Large intestine (tissue), 12 donors: ENCODE measurements at places on chromosomes 6 and 20. TPM values are rescaled to one million over a fixed set of nuclear protein-coding genes. Genes with fewer than 3 reads are reported as not detected.

GRCh38 chr6:96836631-96837080 lies 621 bp downstream of the GPR63 start:
- DNase-seq, result peak; percentile 5

DNA sequence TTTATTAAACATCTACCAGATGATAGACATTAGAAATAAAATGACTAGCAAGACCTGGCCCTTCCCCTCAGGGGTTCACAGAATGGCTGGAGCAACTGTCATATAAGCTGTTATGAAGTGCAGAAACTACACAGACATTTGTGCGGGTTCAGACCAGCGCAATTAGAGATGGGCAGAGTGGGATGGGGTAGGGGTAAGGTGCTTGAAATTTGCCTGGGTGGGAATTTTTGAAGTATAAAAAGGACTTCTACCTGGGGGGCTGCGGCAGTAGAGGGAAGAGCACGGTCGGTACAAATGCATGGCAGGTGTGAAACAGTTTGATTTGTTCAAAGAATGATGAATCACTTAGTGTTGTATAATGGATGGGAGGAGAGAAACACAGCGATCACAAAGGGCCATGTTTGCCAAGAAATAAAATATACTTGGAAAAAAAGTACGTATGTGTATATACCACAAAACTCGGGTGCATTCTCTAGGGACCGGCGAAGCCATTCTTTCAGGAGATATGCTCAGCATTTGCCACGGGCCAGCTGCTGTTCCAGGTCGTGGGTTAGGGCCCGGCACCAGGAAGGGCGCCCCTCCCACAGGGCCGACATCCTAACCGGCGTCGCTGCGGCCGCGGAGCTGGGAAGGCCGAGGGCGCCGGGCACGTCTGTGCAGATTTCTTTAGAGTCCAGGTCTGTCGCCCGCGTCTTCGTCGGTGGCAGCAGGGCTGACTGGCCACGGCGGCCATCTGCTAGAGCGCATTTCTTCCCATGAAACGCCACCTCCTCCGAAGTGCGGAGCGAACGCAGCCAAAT lies 809 bp upstream of the NOL7 start:
- no peak for DNase-seq

DNA sequence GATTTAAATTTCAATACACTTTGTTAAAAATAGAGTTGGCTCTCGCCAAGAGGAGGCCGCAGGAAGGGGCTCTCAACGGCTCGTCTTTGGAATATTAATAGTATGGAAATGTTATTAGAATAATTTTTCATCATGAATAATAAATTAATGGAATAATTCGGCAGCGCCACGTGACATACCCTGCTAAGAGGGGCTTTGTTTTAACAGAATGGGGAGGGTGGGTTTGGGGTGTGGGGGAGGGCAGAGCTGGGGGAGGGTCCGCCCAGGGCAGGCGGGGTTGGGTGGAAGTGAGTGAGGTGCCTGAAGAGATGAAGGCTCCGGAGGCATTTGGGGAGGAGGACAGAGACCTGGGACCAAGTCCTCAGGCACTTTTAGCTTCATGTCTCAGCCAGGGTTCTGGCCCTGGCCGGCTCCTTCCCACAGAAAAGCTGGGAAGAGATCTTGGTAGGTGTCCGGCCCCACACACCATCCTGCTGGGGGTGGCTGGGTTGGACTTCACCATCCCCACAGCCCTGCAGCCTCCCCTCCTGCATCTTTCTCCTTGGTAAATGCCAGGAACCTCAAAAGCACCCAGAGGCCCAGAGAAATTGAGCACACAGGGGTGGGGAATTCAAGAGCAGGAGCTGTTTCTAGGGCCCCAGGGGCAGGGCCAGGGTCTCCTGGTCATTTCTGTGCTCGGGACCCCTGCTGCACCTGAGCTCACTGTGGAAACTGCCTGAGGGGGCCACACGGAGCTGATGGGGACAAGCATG lies 93.6 kb upstream of the BHLHE23 start:
- no peak for DNase-seq

MYB gene
- 12.1 TPM for polyA plus RNA-seq

- DNase-seq, result peak; percentile 72
Measured at GRCh38 chr6:7640607-7641577, 50.9 kb downstream of the SNRNP48 start.

KCTD20 gene
- 32.1 TPM for polyA plus RNA-seq

GRCh38 chr6:23783901-23784300 lies 342.1 kb upstream of the NRSN1 start:
- DNase-seq, result no peak

GRCh38 chr6:10390495-10391298 lies 24.2 kb downstream of the TFAP2A start:
- DNase-seq, result no peak

DNA sequence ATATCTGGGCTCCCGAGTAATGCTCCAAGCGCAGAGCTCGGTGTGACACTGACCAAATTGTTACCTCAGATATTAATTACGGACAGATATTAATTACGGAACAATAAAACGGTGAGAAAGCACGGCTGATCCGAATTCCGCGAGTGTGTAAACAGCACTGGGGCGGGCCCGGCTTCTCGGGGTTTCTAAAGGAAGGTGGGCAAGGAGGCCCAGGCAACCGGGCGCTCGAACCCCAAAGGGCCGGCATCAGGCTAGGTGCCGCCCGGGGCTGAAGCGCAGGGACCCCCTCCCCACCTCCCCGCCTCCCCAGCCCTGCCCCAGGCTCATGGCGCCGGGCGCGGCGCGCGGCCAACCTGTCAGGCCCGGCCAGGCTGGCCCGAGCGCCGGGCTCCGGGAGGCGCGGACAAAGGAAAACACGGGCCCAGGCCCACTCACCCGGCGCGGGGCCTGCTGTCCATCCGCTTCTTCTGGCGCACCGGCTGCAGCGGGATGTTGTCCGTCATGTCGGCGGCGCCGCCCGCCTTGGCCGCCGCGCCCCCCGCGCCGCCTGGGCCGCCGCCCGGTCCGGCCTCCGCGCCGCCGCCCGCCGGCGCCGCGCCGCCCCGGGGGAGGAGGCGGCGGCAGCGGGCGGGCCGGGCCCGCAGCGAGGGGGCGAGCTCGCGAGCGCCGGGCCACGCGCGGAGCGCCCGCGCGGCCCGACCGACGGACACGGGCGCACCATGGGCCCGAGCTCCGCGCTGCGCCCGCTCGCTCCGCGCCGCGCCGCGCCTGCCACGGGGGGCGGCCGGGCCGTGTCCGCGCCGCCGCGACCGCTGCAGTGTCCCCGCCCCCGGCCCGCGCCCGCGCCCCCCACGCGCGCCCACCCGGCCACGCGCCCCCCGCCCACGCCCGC lies at the start of gene ATP9A:
Gene ATP9A, minus strand, starts transcription at position 524 of the 892 bp plus-strand sequence. Its CDS starts 21 bp downstream, at position 503.
- peak; percentile 63 for DNase-seq

AGPAT4 gene
- 6.8 TPM for polyA plus RNA-seq

DNA sequence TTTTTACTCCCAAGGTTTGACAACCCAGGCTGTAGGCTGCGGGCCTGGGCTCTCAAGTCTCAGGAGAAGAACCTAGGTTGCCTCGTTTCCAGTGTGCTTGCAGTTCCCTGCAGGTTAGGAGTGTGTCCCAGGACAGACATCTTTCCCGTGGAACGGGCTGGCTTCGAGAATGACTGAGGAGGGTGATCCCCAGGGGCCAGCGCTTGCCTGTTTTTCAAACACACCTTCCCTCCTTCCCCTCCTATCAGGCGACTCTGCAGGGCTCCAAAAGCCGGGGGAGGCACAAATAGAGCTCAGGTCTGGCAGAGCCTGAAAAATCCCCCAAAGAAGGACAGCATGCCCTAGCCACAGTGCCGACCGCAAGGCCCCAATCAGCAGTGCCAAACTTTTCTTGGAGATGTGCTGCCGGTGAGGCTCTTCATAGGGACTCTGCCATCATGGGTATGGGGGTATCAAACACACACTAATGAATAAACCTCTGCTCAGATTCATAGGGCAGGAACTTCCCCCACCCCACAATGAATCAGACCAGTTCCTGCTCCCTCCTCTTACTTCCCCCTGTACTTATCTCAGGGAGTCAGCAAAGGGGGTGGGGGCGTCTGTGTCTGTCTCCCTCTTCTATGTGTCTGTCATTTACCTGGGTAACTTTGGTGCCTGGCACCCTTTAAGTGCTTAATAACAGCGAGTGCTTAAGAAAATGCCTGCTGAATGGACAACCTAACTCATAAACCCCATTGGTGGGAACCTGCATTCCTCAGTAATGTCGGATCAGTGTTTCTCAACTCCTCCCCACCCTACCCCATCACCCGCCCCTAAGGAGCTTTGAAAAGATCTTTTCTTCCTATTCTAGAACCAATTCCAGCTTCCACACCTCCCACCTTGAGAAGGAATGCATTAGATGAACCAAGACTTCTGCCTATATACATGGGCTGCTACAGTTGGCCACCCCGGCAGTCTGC lies 1.6 kb downstream of the KCNG1 start:
- no peak for DNase-seq

DNA sequence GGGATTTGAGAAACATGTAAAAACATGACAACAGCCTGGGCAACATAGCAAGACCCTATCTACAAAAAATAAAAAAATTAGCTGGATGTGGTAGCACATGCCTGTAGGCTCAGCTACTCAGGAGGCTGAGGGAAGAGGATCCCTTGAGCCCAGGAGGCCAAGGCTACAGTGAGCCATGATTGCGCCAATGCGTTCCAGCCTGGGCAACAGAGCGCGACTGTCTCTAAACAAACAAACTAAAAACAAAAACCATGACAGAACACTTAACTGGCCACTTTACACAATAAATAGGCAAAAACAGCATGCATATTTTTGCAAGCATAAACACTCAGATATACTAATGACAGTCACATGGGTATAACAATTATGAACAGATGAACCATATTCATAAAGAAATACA lies 60.0 kb downstream of the SYTL3 start:
- no peak for DNase-seq

DNA sequence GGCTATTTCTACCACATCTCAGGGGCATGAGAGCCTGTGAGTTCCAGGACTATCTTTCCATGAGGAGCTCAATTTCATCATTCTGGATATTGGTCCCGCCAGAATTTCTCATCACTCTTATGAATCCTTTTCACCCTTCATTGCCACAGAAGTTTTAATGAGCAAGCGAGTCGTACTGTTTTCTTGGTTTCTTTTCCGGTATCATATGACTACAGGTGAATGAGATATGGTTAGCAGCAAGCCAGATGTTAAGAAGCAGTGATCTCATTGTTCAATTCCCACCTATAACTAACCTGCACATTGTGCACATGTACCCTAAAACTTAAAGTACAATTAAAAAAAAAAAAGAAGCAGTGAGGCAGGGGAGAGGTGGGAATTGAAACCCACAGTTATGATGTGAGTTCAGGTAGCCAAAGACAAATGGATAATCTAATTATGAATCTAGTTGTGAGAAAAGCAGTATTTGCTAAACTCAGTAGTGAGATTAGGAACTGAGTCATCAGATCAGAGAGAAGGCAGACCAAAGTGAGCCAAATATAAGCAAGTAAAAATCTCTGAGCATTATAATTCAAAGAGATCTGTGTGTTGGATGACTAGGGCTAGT lies 78.0 kb upstream of the ELOVL5 start:
- DNase-seq, result no peak

GRCh38 chr20:24481173-24481572 lies 11.7 kb downstream of the SYNDIG1 start:
- no peak for DNase-seq

DNA sequence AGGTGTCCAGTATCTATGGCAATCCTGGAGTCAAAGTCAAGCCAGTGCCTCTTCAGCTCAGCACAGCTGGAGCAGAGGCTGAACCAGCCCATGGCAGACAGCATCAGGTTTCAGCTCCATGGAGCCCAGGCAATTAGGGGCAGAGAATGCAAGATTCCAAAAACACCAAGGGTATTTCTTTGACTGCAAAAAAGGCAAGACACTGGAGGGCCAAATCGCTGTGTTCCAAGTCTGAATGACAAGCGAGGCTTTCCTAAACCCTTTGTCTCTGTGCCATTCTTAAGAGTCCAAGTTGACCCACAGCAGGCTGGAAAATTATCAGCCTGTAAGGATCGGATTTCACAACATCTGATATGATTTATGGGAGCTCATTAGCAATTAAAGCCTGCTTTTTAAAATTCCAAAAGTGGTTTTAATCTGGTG lies 49.7 kb upstream of the TGM3 start:
- DNase-seq, result no peak

DHX35 gene
- polyA plus RNA-seq, result 11.6 TPM

DNA sequence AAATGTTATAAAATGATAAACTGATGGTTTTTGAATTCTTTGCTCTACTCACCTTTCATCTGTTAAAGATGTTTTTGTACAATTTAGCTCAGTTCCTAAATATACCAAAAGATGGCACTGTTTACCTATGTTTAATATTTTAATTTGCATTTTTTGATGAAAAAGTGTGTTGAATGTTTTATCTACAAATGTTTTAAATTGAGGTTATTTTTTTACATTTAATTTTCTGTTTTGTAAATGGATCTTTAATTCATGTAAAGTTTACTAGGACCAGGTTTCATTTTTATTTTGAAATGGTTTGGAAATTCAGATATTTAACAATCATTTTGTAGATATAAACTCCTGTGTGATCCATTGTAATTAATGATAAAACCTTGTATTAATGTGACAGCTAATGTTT lies 30.0 kb downstream of the CDKAL1 start:
- no peak for DNase-seq

SIRPB2 gene
- 1.4 TPM for polyA plus RNA-seq

DNA sequence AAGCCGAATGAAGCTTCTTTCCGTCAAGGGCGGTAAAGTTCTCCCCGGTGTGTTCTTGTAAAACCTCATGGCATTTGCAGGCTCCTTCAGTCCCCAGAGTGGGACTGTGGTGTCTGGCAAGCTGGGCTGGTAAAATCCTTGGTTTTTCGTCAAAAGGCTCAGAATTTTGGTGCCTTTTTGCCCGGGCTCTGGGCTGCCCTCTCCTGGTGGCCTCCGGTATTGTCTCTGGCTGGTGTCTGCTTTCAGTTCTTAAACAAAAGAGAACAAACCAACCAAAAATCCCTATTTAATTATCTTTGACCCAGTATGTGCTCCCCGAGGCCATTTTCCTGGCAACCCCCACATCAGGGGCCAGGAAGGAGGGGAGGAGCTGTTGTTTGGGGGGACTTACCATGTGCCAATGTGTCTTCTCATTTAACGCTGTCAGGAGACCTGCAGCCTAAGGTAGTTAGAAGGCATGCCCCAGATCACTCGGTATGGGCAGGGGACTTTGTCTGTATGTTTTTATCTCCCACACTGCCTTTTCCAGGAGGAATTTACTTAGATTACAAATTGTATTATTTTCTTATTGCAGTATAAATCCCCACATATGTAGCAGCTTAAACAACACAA lies 11.1 kb downstream of the CDH4 start:
- DNase-seq, result no peak

- DNase-seq, result peak; percentile 24
Measured at GRCh38 chr6:5214570-5215052, 46.1 kb downstream of the LYRM4 start.

TRIM39 gene
- 10.9 TPM for polyA plus RNA-seq

GRCh38 chr20:25271486-25272222 lies 23.8 kb downstream of the PYGB start:
- no peak for DNase-seq

GRCh38 chr20:58584881-58585752 lies 66.0 kb upstream of the STX16 start:
- peak; percentile 21 for DNase-seq

RBPJL gene
- not detected for polyA plus RNA-seq

- no peak for DNase-seq
Measured at GRCh38 chr6:17505062-17505476, 95.0 kb upstream of the FAM8A1 start.

- no peak for DNase-seq
Measured at GRCh38 chr6:11028959-11029358, 15.1 kb downstream of the ELOVL2 start.

AHI1 gene
- polyA plus RNA-seq, result 26.5 TPM

GRCh38 chr20:58982406-58983114 lies 1.5 kb downstream of the NELFCD start:
- DNase-seq, result no peak
